ENCODE measurements at places on chromosomes 12 and 14.

GRCh38 chr14:26694521-26694920 lies 96.7 kb upstream of the NOVA1 start:
- DNase-seq, result no peak

DNA sequence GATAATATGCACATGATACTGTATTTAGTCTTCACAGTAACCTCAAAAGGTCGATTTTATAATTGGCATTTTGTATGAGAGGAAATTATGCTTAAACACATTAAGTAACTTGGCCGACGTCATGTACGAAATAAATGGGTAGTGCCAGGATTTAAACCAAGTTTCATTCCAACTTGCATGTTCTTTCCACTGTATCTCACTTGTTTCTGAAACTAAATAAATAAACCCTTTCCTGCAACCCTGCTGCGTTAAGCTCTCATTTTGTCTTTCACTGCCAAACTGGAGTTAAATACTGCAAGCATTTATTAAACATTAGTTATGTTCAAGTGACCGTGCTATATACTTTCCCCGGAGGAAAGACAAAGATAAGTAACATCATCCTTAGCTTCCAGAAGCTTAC lies 293.9 kb upstream of the PRKD1 start:
- DNase-seq, result no peak

- DNase-seq, result no peak
These were observed 272.8 kb upstream of the DAAM1 start for GRCh38 chr14:58915646-58916045.

GRCh38 chr14:43983721-43984120 lies 523.4 kb downstream of the FSCB start:
- no peak for DNase-seq

- no peak for DNase-seq
These were observed 14.6 kb downstream of the ETV6 start for GRCh38 chr12:11664101-11664500.

DNA sequence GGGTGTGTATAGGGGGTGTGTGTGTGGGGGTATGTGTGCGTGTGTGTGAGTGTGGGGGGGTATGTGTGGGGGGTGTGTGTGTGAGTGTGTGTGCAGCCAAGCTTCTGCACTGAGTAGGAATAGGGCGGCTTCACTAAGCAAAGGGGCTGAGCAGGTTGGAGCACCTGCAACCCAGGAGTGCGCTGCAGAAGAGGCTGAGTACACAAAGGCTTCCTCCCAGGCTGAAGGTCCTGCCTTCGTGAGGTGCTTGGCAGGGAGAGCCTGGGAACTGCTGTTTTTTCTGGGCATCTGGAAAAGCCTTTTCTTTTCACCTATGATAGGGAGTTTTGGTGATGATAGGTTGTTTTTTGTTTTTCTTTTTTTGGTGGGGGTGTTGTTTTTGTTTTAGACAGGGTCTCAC lies 6.0 kb upstream of the NUDT14 start:
- no peak for DNase-seq

DNA sequence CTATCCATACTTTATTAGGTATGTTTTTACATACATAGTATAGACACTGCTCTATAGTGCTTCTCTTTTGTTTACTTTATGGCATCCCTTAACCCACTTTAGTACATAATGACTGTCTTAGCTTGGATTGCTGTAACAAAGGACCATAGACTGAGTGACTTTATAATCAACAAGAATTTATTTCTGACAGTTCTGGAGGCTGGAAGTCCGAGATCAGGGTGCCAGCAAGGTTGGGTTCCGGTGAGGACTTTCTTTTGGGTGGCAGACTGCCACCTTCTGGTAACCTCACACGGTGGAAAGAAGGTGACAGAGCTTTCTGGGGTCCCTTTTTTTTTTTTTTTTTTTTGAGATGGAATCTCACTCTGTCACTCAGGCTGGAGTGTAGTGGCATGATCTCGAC lies 48.6 kb upstream of the PPM1H start:
- no peak for DNase-seq

Data from stimulated activated CD4-positive, alpha-beta T cell treated with anti-CD3 and anti-CD28 coated beads, TNF-alpha, amount 100 ng/mL, for 24 hours (primary cell).